GM23338 (cell line): ENCODE measurements at places on chromosomes 11 and 22.
A peak's percentile ranks its signal among the peaks of the same experiment; 100 is the strongest.

DNA sequence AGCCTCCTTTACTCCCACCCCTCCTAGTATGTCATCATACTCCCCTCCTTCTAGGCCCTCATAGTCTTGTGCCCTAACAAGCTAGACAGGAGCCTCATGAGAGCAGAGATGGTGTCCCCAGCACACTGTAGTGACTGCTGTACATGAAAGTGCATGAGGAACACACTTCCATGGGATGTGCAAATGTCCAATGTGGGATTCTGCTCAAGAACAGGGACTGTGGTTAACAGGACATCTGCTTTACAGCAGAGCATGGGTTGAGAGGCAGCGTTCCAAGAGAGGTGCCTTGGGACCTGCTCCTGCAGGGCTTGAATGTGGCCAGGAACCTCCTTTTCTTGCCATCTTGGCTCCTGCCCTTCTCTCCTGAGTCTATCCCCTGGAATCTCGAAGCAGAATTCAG, 45.3 kb downstream of the HIRA start:
- DNase-seq, result no peak

DNA sequence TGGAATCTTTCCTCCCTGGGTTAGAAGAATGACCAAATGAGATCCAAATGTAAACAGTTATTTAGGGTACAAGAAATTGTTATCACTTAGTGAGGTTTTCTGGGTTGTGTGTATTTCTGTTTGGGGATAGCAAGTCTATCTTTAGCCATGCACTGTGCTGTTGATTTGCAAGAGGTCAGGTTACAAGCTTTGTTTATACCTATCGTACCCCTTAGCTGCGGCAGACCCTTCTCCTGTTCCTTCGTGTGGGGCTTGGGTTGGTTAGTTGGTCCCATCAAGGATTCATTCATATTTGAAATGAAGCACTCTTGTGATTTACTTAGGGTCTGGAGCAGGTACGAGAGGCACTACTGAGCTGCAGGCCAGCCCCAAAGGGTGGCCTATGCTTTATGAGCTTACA, 72.6 kb downstream of the USP35 start:
- DNase-seq, result peak; percentile 22

- DNase-seq, result no peak
Measured at GRCh38 chr11:706439-706956, 467 bp downstream of the EPS8L2 start.

GRCh38 chr11:2730272-2731129, 30.7 kb upstream of the KCNQ1OT1 start:
- no peak for DNase-seq

GRCh38 chr11:86440305-86440716, 65.6 kb downstream of the CCDC81 start:
- DNase-seq, result no peak

DNA sequence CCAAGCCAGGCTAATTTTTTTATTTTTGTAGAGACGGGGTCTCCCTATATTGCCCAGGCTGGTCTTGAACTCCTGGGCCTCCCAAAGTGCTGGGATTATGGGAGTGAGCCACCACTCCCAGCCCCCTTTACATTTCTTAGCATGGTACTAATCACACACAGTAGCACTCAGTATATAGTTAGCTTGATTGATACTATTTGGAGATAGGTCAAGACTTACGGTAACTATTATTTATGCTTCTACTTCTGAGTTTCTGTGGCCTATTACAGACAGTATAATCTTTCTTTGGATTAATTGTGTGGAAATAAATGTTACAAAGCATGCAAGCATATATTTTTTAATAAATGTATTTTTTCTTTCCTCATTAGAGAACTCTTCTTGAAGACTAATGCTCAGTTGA, 192.2 kb downstream of the UVRAG start:
- DNase-seq, result no peak
